Activated T-helper 17 cell treated with anti-CD3 and anti-CD28 coated beads, Interleukin-2, amount 50 U/mL, for 72 hours (primary cell): ENCODE measurements at places on chromosomes 3 and 15. TPM values are rescaled to one million over a fixed set of nuclear protein-coding genes. Genes with fewer than 3 reads are reported as not detected.

The DUOX1 gene
- total RNA-seq = 0.06 TPM

The CHAC1 gene
- 2.4 TPM for total RNA-seq

The CFAP100 gene
- total RNA-seq = not detected

The INSYN1 gene
- total RNA-seq = not detected

The CADPS gene
- not detected for total RNA-seq

The KCNAB1 gene
- total RNA-seq = not detected

The ARHGAP31 gene
- total RNA-seq = 14.0 TPM

The ZCWPW2 gene
- total RNA-seq = 0.22 TPM

The ADIPOQ gene
- total RNA-seq = not detected

The RASL12 gene
- total RNA-seq = not detected

The XCR1 gene
- 0.05 TPM for total RNA-seq

The NAALADL2 gene
- total RNA-seq = not detected

The SHC4 gene
- total RNA-seq = 1.0 TPM

The LDHAL6B gene
- total RNA-seq = not detected

The CLDN16 gene
- not detected for total RNA-seq

The SPATA12 gene
- not detected for total RNA-seq

The INKA1 gene
- 0.26 TPM for total RNA-seq

The CHRNB4 gene
- not detected for total RNA-seq

The CD200R1 gene
- total RNA-seq = 5.7 TPM

The GNB5 gene
- 19.5 TPM for total RNA-seq

The CADM2 gene
- total RNA-seq = not detected

The GRAMD1C gene
- total RNA-seq = 0.32 TPM

The SERPINI1 gene
- total RNA-seq = 4.0 TPM

The RTP1 gene
- total RNA-seq = not detected

The PSTPIP1 gene
- 137 TPM for total RNA-seq

The CFAP92 gene
- 0.50 TPM for total RNA-seq

The TRAT1 gene
- 56.7 TPM for total RNA-seq

The ATP13A5 gene
- not detected for total RNA-seq

The OR5K2 gene
- total RNA-seq = not detected

The KNL1 gene
- total RNA-seq = 39.1 TPM

The IGSF11 gene
- total RNA-seq = 0.52 TPM

The CHP1 gene
- total RNA-seq = 40.1 TPM

The GALNT15 gene
- 0.22 TPM for total RNA-seq

The LMCD1 gene
- 9.8 TPM for total RNA-seq
